Endothelial cell of umbilical vein (primary cell): ENCODE measurements at places on chromosomes 2 and 18. TPM values are rescaled to one million over a fixed set of nuclear protein-coding genes. Genes with fewer than 3 reads are reported as not detected.
A peak's percentile ranks its signal among the peaks of the same experiment; 100 is the strongest.

The MDH1B gene
- 0.51 TPM in 1 of 2 replicates, not detected in the other for total RNA-seq

The CAPN14 gene
- 0.15 and 0.23 TPM in 2 replicates for total RNA-seq

- no peaks in the 10 kb centered on the region for H3K36me3 ChIP-seq
- H3K4me3 ChIP-seq, result no peak overlapping the region
- H3K27me3 ChIP-seq, result peaks cover 11% of the 10 kb centered on the region
- no peak for DNase-seq
- H3K27ac ChIP-seq, result no peak overlapping the region
Measured at GRCh38 chr2:170764880-170765261, 5.3 kb upstream of the ERICH2 start.

GRCh38 chr2:64401529-64401880 lies 52.5 kb upstream of the LGALSL start:
- H3K4me1 ChIP-seq, result peaks cover 35% of the 10 kb centered on the region
- no peak overlapping the region for H3K27ac ChIP-seq
- no peaks in the 10 kb centered on the region for H3K36me3 ChIP-seq
- peaks cover 5% of the 10 kb centered on the region for H3K27me3 ChIP-seq
- H3K4me3 ChIP-seq, result no peak overlapping the region

DNA sequence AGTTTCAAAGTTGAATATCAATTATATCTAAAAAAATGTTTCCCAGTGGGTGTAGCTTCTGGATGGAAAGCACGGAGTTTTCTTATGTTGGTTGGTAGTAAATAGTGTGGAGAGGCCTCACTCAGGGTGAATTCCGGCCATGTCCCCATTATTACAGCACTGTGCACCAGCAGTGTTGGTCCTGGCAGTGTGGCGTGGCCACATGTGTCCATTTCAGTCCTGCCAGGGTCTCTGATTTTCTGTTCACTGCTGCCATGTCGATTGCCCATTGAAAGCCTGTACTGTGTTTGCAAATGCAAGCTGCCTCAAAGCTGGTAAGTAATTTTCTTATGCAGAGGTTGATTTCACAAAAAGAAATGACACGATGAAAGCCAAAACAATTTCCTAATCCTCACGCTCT lies 386.2 kb downstream of the GALR1 start:
- H3K4me1 ChIP-seq, result no peaks in the 10 kb centered on the region
- H3K27ac ChIP-seq, result no peak overlapping the region
- no peaks in the 10 kb centered on the region for H3K27me3 ChIP-seq
- no peak for DNase-seq
- no peak overlapping the region for H3K4me3 ChIP-seq
- H3K36me3 ChIP-seq, result no peaks in the 10 kb centered on the region

The GNLY gene
- not detected in 2 replicates for total RNA-seq

The SCLY gene
- 28.6 and 32.7 TPM in 2 replicates for total RNA-seq

GRCh38 chr18:57223144-57223870 lies 76.4 kb downstream of the BOD1L2 start:
- H3K4me1 ChIP-seq, result no peaks in the 10 kb centered on the region
- H3K4me3 ChIP-seq, result no peak overlapping the region
- no peak for DNase-seq
- H3K27me3 ChIP-seq, result no peaks in the 10 kb centered on the region

The FOSL2 gene
- 83.7 and 85.3 TPM in 2 replicates for total RNA-seq

DNA sequence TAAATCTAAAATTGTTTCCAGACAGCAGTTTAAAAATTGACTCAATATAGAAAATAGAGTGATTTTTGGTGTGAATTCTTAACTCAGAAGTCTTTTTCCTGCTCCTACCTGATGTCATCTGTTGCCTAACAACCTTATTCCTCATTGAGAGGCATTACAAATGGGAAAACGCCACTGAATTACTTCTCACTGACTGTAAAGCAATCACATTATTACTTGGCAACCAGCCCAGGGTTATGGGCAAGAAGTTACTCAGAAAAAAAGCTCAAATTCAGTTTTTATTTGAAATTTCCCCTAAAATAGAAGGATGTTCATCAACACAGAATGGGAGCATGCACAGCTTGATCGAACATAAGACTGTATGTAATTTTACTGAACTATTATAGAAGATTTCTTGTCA lies 201.8 kb upstream of the GULP1 start:
- H3K4me1 ChIP-seq, result peaks cover 19% of the 10 kb centered on the region
- DNase-seq, result peak; percentile 67
- no peaks in the 10 kb centered on the region for H3K36me3 ChIP-seq
- no peak overlapping the region for H3K4me3 ChIP-seq

- no peak overlapping the region for H3K27ac ChIP-seq
- no peak for DNase-seq
- no peak overlapping the region for H3K4me3 ChIP-seq
- H3K27me3 ChIP-seq, result no peaks in the 10 kb centered on the region
- no peaks in the 10 kb centered on the region for H3K4me1 ChIP-seq
Measured at GRCh38 chr2:165508927-165509326, 39.4 kb downstream of the CSRNP3 start.

The CDCA7 gene
- total RNA-seq, result 27.7 and 29.7 TPM in 2 replicates

GRCh38 chr2:56705713-56706112 lies 521.9 kb downstream of the CCDC85A start:
- no peak overlapping the region for H3K4me3 ChIP-seq
- no peak for DNase-seq
- no peak overlapping the region for H3K27ac ChIP-seq
- no peaks in the 10 kb centered on the region for H3K4me1 ChIP-seq
- no peaks in the 10 kb centered on the region for H3K27me3 ChIP-seq

The UGT1A7 gene
- not detected in 2 replicates for total RNA-seq

DNA sequence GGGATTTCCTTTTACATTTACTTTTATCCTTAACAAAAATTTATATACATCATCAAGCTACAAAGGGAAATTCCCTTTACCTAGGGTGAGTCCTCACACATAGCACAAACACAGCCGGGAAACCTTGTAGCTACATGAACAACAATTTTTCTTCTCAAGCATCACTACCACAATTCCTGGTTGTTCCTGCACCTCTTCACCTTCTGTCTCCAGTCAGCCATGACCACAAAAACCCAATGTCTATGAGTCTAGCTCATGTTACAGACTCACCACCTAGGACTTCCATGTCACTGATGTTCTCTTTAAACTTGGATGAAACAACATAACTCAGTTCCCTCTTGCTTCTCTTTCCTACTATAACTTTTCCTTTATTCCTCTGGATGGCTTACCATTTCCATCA lies 460.4 kb downstream of the MBD2 start:
- no peak overlapping the region for H3K4me3 ChIP-seq
- no peaks in the 10 kb centered on the region for H3K36me3 ChIP-seq
- H3K27me3 ChIP-seq, result no peaks in the 10 kb centered on the region
- no peaks in the 10 kb centered on the region for H3K4me1 ChIP-seq

DNA sequence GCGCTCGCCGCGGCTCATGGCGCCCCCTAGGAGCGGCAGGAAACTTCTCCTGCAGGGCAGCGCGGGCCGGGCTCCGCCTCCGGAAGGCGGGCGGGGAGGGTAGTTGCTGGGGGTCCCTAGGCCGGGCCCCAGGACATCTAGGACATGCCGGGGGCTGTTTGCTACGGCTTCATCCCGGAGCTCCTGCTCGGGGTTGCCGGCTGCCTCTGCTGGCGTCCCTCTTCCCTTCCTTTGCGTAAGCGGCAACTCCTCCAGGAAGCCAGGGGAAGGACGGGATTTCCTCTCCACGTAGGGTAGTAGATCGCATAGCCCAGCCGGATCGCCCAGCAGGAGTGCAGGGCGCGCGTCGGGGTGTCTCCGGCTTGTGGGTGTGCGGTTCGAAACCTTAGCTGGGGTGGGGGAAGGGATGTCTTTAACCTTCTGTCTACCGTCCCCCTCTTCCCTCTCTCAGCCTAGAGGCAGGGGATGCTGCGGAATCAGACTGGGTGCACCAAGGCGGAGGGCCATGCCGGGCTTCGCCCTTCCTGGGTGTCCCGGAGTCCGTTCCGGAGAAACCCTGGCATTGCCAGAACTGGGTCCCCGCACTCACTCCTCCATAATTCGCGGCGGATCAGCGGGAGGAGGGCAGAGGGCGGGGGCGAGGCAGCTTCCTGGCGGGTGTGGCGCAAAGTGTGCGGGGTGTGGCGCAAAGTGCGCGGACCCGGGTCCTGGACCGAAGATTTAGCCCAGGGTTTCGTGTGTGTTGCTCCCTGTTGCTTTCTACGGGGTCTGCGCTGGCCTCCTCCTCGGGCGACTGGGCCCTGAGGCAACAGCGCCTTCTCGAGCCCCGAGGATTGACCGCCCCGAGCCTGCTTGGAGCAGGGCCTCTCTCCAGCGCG lies 12.2 kb upstream of the SKOR2 start:
- H3K27ac ChIP-seq, result no peak overlapping the region
- no peaks in the 10 kb centered on the region for H3K36me3 ChIP-seq
- H3K27me3 ChIP-seq, result peaks cover 39% of the 10 kb centered on the region
- no peaks in the 10 kb centered on the region for H3K4me1 ChIP-seq
- no peak overlapping the region for H3K4me3 ChIP-seq

The SNORC gene
- 2.6 and 4.0 TPM in 2 replicates for total RNA-seq

The KIF5C gene
- 0.21 and 0.55 TPM in 2 replicates for total RNA-seq

The MTIF2 gene
- total RNA-seq, result 26.8 and 26.9 TPM in 2 replicates

The RTP5 gene
- not detected in 2 replicates for total RNA-seq

- H3K4me3 ChIP-seq, result no peak overlapping the region
- H3K27ac ChIP-seq, result peak overlapping the region; percentile 61
- peak; percentile 97 for DNase-seq
- H3K4me1 ChIP-seq, result peaks cover 21% of the 10 kb centered on the region
Measured at GRCh38 chr2:166088634-166089033, 39.2 kb downstream of the SCN1A start.

- H3K4me1 ChIP-seq, result no peaks in the 10 kb centered on the region
- no peak overlapping the region for H3K27ac ChIP-seq
- H3K27me3 ChIP-seq, result no peaks in the 10 kb centered on the region
- no peaks in the 10 kb centered on the region for H3K36me3 ChIP-seq
Measured at GRCh38 chr18:50734886-50735285, 84.9 kb downstream of the MRO start.

The KYNU gene
- 0.25 TPM in 1 of 2 replicates, not detected in the other for total RNA-seq

The ZNF2 gene
- total RNA-seq, result 4.2 and 4.4 TPM in 2 replicates

GRCh38 chr18:37565977-37566478 lies 430 bp upstream of the CELF4 start:
- H3K36me3 ChIP-seq, result no peaks in the 10 kb centered on the region
- no peak overlapping the region for H3K4me3 ChIP-seq
- H3K27me3 ChIP-seq, result peaks cover 32% of the 10 kb centered on the region
- H3K4me1 ChIP-seq, result peaks cover 4% of the 10 kb centered on the region
- no peak for DNase-seq

DNA sequence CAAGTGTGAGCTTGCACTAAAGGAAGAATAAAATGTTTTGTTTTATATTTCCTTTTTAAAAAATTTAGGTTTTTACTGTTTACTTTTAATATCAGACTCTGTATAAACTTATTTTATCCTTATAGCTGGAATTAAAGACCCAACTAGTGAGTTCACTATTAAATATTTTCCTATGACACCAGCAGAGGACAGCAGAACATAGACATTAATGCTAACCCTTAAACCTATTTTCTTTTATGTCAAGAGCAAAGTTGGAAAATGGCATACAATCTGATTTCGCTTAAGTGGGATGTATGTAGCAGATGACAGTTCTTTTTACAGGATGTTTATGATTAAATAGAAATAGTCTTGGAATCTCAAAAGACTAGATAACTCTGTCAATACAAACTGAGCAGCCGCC lies 188.2 kb upstream of the XIRP2 start:
- H3K27ac ChIP-seq, result no peak overlapping the region
- H3K4me3 ChIP-seq, result no peak overlapping the region
- no peaks in the 10 kb centered on the region for H3K4me1 ChIP-seq
- no peak for DNase-seq

The DLX1 gene
- not detected in 2 replicates for total RNA-seq

DNA sequence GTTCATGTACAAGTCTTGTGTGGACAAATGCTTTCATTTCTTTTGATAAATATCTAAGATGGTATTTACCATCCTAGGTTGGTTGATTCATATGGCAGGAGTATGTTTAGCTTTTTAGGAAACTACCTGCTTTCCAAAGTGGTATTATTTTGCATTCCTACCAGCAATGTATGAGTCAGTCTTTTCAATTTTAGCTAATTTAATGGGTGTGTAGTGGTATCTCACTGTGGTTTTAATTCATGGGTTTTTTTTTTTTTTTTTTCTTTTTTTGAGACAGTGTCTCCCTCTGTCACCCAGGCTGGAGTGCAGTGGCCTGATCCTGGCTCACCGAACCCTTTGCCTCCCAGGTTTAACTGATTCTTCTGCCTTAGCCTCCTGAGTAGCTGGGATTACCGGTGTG lies 4.2 kb downstream of the ZNF512 start:
- no peak overlapping the region for H3K27ac ChIP-seq
- no peak overlapping the region for H3K4me3 ChIP-seq
- H3K36me3 ChIP-seq, result no peaks in the 10 kb centered on the region

The ASAP2 gene
- total RNA-seq, result 75.8 and 79.2 TPM in 2 replicates

DNA sequence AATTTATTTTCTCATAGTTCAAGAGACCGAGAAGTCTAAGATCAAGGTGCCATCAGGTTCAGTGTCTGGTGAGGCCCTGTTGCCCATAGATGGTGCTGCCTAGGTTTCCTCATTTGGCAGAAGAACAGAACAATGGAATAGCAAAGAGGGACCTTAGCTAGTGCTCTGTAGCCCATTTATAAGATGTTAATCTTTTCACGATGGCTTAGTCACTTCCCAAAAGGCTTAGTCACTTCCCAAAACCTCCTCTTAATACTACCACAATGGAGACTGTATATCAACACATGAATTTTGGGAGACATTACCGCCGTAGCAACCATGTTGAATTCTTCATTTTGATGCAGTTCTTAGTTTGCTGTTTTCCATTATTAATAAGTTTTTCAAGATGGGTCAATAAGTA lies 246.3 kb upstream of the NRP2 start:
- H3K27me3 ChIP-seq, result no peaks in the 10 kb centered on the region
- H3K4me1 ChIP-seq, result peaks cover 9% of the 10 kb centered on the region
- H3K36me3 ChIP-seq, result no peaks in the 10 kb centered on the region
- no peak overlapping the region for H3K4me3 ChIP-seq

The FEV gene
- not detected in 2 replicates for total RNA-seq
